Naive thymus-derived CD8-positive, alpha-beta T cell (primary cell): ENCODE measurements at places on chromosomes 7 and 10.

DNA sequence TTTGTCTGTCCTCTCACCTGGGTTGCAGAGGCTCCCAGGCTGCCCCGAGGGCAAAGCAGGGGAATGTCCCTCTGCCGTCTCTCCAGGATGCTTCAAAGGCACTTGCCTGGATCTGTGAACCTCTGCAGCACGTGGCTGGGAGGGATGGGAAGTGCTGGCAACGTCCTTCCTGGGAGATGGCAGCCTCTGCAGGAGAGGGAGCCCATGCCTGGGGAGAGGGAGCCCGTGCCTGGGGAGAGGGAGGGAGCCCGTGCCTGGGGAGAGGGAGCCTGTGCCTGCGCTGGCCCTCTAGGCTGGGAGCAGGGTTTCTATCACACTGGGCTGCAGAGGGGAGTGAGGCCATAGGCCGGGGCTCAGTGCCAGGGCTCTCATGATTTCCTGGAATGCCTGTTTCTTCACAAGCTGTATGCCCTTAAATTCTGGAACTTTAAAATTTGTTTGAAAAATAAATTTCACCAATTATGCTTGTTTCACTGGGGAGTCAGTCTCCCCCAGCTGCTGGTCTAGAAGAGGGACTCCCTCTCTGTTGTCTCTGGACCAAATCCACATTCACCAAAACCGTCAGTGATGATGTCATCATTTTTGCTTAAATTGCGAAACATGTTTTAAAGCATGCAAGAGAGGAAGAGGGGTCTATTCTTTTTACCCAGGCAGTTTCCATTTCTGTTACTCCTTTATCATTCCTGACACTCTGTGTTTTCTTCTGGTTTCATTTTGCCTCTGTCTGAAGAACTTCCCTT, 135.7 kb downstream of the DNAJB6 start:
- DNase-seq = no peak

DNA sequence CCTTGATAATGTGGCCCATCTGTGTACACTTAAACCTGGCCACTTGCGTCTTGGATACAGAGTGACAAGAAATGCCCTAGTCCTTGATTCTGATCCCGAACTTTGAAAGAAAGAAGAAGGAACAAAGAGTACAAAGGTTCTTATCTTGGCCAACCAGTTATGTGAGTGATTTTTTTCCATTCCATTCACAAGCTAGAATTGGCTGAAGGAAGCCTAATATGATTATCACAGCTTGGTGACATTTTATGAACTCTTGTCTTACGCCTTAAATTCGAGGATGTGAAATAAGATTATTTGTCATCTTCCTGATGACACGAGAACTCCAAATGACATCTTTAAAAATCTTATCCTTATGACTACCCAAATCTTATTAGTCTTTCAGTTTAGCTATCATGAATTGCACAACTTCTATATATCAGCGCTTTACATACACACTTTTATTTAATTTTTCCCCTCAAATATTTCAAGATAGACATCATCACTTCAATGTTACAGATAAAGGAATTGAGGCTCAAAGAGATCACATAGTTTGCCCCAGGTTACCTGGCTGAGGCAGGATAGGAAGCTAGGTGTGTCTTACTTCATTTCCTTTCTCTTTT, 13.0 kb upstream of the SP4 start:
- no peak for DNase-seq

DNA sequence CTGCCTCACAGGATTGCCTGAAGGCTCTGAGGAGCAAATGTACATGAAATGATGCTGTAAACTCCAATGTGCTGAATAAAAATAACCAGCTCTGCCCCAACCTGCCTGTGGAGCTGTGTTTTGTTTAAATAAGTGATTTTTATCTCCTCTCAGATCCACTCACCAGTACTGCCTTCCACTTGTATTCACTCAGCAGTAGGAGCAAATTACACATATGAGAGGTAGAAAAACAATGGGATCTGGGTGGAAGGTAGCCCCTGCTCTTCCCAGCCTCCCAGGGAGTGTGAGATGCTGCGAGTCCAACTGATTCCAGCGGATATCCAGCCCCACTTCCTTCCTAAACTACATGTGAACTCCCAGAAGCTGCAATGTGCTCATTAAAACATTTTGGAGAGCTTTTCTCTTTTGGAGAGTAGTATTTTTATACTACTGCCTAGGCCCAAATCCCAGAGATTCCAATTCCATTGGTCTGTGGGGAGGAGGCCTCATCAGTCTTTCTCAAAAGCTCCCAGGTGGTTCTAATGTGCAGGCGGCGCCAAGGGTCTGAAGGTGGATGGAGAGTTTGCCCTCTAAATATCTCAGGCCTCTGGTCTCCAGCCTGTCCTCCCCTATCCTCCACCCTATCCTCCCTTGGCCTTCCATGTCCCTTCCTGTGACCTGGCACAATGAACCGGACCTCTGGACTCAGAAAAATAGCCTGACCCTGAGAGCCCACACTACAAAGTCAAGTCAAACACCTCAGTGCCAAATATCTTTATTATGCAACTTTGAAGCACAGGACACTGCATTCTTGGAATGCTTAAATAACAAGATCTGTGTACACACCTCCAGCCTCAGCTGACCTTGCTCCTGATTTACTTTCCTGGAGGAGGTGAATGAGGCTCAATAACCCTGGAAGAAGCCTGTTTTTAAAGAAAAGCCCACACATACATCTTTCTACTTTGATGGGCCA, 46.2 kb downstream of the CPVL start:
- DNase-seq = no peak

DNA sequence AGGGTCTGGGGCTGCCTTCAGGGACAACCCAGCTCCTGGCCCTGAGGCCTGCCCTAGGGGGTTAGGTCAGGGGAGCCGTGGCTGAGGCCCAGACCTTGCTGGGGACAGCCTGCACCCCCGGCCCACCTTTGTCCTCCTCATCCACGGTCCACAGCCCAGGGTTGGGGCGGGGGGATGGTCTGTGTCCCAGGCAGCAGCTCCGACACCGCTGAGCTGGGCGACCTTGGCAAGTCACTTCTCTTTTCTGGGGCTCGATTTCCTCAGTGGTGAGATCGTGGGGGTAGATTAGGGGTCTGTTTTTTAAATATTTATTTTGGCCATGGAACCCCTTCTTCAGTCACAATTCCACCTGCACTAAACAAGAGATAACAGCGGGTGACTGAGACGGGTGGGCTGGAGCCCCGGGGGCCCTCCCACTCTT, 30.9 kb downstream of the DNAJB12 start:
- DNase-seq = no peak

- no peak for DNase-seq
These were observed 238.9 kb downstream of the IPMK start for GRCh38 chr10:58028597-58029366.

- no peak for DNase-seq
These were observed 11.9 kb upstream of the GTF2IRD1 start for GRCh38 chr7:74441801-74442200.

- no peak for DNase-seq
These were observed 121.8 kb downstream of the ARID5B start for GRCh38 chr10:62023329-62023728.

DNA sequence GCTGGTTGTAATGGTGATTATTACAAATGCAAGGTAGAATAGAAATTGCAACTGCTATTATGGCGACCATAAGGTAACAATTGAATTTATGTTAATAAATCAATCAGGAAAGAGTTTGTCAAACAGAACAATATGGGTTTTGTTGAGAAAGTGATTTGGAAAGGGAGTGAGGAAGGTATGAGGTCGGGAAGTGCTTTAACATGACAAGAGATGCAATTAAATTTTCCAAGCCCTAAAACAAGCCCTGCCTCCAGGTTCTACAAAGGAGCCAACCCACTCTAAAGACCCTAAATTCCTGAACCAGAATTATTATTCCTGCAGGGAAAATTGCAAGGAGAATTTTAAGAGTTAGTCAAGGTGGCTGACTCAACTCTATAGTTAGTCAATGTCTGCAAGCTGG, 363.7 kb downstream of the BMPER start:
- no peak for DNase-seq

- DNase-seq = no peak
These were observed 408.6 kb upstream of the PRKCQ start for GRCh38 chr10:6988654-6989053.

- DNase-seq = no peak
These were observed 185.1 kb downstream of the DGKI start for GRCh38 chr7:137661634-137662033.

GRCh38 chr10:123464430-123465323, 201.5 kb upstream of the GPR26 start:
- no peak for DNase-seq

DNA sequence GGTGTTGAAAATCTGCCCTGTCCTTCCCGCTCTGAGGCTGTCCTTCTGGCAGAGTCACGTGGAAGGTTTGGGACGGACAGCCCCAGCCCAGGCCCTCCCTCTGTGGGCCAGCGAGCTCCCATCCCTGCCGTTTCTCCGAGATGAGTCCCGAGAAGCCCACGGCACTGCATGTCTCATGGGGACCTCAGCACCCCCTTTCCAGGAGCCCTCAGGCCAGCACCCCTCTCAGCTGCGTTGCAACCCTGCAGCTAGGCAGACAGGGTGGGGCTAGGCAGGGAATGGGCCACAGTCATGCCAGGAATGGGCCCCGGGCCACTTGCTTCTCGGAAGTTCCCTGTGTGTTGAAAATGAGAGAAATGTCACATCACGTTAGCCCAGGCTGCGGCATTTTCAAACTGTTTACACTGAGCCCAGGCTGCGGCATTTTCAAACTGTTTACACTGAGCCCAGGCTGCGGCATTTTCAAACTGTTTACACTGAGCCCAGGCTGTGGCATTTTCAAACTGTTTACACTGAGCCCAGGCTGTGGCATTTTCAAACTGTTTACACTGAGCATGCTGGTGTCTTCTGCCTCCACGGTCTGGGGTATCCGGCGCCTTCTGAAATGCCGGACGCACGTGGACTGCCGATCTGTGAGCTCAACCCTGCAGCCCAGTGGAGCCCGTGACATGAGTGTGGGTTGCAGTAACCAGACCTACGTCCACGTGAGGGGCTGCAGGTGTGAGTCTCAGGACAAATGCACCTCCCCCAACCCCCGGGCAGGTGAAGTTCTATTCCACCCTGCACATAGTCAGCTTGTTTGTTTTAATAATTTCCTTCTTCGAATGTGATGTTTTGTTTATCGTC, 42.6 kb downstream of the FAM20C start:
- DNase-seq = no peak

DNA sequence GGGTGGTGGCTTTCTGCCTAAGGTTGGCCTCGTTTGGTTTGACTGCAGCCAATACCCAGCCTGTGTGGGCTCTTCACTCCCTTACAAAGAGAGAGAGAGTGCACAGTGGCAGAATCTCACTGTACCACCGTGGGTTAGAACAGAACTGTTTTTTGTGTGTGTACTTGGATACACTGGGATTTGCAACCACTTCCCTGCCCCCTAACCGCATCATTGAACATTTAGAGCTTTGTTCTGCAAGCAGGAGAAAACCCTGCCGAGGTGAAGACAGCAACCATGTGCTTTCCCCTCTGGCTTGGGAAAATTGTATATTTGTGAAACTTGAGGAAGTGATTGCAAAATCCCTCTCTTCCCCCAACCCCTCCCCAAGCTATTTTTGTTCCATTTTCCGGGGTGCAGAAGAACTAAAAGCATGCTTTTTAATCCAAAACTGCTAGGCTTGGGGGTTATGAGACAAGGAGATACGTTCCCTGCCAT, 201.2 kb downstream of the TCF7L2 start:
- no peak for DNase-seq

GRCh38 chr7:23472046-23472445, 1.8 kb upstream of the IGF2BP3 start:
- DNase-seq = no peak

GRCh38 chr7:139730746-139731612, 46.8 kb downstream of the HIPK2 start:
- peak; percentile 53 for DNase-seq

- no peak for DNase-seq
These were observed 6.1 kb downstream of the STK32C start for GRCh38 chr10:132301371-132302330.

DNA sequence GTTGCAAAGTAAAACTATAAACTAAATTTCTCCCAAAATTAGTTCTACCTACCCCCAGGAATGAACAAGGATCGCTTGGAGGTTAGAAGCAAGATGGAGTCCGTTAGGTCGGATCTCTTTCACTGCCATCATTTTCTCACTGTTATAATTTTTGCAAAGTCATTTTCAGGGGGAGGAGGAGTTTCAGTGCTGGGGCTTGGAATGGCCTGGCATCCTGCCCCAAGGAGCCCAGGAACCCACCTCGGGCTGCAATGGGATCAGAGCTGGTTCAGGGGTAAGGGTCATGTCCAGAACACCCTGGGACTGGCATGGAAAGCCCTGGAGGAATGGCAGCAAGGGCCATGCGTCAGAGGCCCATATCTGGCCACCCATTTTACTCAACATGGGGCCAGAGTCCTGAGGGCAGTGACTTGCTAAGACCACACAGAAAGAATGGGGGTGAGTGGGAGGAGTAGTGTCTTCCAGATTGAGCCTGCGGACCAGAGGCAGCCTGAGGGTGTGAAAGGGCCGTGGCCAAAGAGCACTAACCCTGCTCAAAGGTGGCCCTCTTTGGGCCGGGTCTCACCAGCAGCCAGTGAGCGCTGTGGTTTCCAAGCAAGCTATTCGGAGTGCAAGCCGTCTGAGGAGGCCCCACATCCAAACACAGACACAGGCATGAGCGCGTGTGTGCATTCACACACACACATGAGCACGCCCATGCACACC, 31.8 kb downstream of the GPRIN2 start:
- no peak for DNase-seq

- no peak for DNase-seq
These were observed 480.6 kb upstream of the MBL2 start for GRCh38 chr10:53253221-53253620.

DNA sequence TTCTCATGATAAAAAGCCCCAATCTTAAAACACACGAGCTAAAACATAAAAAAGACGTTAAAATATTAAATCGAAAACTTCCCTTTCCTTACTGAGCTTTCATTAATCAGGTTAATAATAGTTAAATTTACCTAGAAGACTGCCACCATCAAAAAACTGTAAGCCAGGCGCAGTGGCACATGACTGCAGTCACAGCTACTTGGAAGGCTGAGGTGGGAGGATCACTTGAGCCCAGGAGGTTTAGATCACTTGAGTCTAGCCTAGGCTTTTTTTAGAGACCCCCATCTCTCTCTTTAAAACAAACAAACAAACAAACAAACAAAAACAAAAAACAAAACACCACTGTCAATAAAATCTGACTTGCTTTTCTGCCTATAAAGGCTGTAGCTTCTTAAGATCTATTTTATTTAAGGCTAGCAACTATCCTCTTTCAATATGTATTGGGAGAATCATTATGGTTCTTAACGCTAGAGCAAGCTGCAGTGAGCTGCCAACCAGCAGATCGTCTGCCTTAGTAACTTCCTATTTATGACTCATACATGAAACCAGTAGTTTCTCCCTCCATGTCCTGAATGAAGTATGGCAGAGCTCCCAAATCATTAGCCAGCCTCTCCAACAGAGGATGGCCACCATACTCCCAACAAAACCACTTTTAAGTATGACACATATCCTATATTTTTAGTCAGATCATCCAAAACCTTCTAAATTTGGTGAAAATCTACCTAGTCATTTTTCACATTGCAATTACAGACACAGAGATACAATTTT, 163.7 kb downstream of the SRPK2 start:
- DNase-seq = no peak
